ENCODE measurements at places on chromosomes 16 and 17.

- DNase-seq, result peak; percentile 70
Measured at GRCh38 chr16:70685938-70686375, at the start of gene MTSS2. TSS of gene MTSS2 (minus strand) at chr16:70686053. CDS start at chr16:70685791, 262 bp downstream.

DNA sequence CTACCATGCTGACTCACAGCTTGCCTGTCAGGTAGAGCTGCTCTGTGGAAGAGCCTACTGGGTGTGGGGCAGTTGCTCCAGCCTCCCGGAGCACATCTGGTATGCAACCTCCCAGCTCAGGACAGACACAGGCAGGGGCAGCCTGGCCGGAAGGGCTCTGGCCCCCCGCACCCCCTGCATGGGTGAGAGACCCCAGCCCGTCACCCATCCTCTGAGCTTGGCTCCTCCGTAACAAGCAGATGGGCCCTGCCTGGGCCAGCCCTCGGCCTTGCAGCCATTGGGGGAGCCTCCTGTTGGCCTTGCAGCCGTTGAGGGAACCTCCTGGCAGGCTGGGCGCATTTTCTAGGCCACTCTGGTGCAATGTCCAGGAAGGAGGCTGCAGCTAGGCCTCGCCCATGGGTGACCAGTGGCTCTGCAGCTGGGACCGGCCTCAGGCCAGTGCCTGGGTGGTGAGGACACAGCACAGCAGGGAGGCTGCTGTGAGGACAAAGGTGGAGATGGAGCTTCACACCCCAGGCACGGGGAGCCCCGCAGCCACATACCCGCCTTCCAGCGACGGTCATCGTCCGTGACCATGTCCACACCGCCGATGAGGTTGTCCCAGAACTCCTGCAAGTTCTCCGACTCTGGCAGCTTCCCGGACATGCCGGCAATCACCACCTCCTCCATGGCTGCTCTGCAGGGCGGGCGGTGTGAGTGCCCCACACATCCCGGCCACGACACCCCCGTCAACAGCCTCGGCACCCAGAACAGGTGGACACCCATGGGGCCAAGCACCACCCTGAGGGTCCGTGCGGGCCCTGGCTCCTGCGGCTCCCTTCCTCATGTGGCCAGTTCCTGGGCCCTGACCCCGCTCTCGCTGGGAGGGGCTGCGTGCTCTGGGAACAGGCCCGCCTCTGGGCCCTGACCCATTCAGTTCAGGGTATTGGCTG lies 2.0 kb downstream of the FASN start:
- no peak for DNase-seq

DNA sequence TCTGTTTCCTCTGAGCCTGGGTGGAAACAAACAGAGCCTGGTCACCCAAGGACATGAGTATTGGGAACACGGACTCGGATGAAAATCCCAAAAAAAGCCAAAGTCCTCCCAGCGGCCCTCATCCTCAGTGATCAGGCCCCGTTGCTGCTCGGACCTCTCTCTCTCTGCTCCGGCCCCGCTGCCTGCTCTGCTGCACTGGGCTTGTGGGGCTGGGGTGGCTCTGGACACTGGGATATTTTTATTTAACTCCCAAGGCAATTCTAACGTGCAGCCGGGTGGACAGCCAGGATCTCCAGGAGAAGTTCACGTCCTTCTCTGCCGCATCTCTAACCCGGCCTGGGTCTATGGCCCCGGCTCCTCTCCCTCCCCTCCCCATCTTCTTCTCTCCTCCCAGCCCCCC lies 280.9 kb upstream of the TNRC6C start:
- no peak for DNase-seq

- no peak for DNase-seq
Measured at GRCh38 chr17:36600936-36601302, 464 bp upstream of the MRM1 start.
